ENCODE measurements at places on chromosomes 2 and 18. TPM values are rescaled to one million over a fixed set of nuclear protein-coding genes. Genes with fewer than 3 reads are reported as not detected.

Gene PAIP2B
- 4.1 TPM for polyA plus RNA-seq

DNA sequence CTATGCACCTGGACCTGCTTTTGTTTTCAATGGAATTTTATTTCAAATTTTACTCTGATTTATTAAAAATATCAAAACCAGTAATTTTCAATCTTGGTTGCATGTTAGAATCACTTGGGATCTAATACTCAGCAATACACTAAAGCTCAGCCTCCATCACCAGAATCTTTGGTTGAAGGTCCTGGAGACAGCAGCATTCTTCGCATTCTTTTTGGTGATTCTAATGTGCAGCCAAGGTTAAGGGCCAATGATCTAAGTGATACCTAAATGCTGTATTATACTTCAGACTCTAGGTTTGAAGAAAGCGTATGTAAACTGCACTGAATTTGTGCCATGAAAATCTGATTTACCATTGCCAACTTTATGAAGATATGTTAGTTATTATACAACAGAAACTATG, 493.1 kb downstream of the XIRP2 start:
- DNase-seq = no peak

- DNase-seq = no peak
Observed at GRCh38 chr2:170680172-170680941, 34.8 kb upstream of the SP5 start.

- no peak for DNase-seq
Observed at GRCh38 chr2:42874949-42875801, 82.8 kb upstream of the HAAO start.

Gene CRACDL
- 3.0 TPM for polyA plus RNA-seq

GRCh38 chr2:171512014-171512413, 10.3 kb upstream of the CYBRD1 start:
- DNase-seq = no peak

Gene EML6
- 6.0 TPM for polyA plus RNA-seq

Gene DPP10
- polyA plus RNA-seq = 17.3 TPM

GRCh38 chr2:15141211-15141610, 419.9 kb downstream of the NBAS start:
- DNase-seq = no peak

Gene TMX3
- 82.2 TPM for polyA plus RNA-seq

Gene LBX2
- polyA plus RNA-seq = 47.8 TPM

DNA sequence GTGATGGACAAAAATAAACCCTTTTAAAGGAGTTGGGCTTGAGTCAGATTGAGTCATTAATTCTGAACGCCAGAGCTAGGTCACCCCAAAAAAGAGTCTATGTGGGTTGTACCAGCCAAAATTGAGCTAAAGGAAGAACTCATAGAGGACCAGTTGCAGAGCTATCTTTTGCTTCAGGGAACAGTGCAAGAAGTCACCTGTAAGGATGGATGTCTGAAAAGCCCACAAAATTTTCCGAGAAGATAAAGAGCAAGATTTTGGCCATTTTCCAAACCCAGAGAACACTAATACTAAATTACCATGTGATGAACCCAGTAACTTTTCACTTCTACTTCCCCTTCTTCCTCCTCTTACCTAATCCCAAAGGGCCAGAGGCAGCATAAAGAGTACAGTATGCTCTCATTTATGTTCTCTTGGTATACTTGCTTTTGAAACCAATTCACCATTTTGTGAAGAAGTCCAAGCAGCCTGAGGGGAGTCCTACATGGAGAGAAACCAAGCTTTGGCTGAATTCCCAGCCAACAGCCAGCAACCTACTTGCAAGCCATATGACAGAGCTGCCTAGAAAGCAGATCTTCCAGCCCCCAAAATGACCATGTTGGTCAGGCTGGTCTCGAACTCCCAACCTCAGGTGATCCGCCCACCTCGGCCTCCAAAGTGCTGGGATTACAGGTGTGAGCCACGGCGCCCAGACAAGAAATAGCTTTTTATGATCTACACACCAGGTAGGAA, 551.7 kb downstream of the SATB2 start:
- DNase-seq = no peak

GRCh38 chr2:121520641-121520994, 10.1 kb upstream of the RNU4ATAC start:
- no peak for DNase-seq

DNA sequence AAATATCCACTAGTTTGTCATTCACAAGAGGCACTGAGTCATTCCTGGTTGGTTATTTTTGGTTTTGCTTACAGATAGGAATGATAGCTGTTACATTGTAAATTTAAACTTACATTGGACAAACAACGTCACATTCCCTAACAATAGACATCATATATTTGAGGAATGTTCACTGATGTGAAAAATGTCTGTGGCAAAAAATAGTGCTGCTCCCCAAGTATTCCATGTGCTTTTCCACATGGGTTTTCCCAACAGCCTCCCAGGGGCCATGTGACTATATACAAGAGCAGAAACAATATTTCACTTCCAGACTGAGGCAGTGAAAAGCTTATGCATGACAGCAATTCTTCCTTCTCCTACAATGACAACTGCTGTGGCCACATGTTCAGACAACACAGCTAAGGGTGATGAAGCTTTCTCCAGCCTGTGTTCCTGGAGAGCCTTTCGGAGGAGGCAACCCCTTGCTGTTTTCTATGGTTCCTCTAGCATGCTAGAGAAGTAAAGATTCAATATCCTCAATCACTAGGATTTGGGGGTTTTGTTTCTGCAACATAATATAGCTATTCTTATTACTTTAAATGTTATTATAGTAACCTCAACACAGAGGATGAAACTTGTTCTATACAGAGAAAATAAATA, 202.7 kb downstream of the PTH2R start:
- DNase-seq = no peak

DNA sequence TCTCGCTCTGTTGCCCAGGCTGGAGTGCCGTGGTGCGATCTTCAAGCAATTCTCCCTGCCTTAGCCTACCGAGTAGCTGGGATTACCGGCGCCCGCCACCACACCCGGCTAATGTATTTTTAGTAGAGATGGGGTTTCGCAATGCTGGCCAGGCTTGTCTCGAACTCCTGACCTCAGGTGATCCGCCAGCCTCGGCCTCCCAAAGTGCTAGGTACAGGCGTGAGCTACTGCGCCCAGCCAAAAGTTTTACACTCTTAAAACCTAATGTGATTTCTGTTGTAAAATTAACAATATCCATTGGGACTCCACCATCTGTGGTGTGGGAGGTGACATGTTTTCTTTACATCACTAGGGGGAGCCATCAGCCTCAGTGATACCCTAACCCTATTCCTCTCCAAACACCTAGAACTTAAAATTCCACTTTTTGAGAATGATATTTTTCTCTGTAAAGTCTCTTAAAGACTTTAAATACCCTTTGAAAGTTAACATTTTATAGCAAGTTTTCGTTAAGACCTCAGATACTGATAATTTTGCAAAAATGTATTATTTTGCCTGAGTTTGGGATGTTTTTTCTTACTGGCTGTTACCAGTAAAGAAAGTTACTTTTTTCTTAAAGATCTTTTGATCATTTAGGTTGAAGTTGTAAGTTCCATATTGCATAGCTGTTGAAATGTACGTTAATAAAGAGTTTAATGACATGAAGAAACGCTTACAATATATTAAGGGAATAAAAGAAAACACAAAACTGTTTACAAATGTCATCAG, 11.6 kb upstream of the EIF2AK2 start:
- no peak for DNase-seq

DNA sequence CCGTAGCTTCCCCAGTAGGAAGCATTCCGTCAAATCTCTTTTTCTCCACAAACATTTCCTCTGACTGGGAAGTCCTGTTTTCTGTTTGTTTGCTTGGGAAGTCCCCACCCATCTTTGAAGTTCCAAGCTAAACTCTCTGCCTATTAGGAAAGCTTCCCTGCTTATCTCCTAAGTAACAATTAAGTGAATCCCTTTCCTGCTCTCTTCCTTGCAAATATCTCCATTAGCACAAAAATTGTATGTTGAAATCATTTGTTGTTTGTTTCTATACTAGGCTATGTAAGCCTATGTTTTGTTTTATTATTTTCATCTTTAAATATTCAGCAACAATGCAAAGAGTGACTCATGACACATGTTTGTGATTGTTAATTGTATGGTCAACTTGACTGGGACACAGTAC, 812.6 kb upstream of the LRATD1 start:
- no peak for DNase-seq

DNA sequence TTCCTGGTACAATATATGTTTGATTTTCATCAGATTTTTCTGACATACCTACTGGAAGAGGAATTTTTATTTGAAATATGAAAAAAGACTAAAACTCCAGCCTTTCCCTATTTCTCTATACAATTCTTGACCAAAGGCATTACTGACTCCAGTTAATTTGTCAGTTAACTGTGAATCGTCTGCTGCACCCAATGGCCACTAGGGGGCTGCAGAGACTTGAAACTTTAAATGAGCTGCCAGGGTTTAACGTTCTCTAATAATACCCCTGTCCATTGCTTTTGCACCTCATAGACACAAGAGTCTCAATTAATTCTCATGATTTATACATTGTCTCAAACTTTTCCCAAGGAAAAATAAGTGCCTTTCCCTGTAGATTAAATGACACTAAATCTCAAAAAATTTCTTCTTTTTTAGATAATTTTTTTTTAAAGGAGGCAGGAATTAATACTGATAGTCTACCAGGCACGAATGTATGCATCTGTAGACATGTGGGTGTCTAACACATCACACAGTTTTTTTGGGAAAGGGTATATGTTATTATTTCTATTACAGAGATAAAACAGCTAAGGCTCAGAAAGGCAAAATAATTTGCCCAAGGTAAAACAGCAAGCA, 1.8 kb upstream of the ALK start:
- peak; percentile 21 for DNase-seq

DNA sequence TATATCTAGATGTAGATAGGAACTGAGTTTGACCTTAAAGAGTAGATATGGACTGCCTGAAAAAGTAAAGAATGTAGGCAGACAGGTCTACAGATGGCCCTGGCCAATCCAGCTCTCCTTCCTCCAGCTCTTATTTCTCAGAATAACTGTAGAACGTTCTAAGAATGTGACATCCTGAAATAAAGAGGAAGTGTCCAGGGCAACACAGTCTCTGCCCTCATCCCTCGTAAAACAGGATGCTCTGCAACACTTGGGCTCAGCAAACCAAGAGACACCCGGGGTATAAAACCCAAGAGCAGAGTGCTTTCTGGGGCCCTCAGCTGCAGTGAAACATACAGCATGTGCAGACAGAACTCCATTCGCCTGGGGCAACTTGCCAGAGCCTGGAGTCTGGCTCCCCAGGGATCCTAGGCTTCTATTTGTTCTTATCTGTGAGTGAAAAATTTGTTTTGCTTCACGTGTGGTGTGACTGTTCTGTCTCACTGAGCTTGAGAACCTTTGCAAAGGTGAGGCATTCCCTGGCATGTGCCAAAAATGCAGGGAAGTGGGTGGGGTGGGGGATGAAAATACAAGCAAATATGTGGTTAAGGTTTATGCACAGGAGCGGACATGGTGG, 401.0 kb downstream of the SETBP1 start:
- no peak for DNase-seq

DNA sequence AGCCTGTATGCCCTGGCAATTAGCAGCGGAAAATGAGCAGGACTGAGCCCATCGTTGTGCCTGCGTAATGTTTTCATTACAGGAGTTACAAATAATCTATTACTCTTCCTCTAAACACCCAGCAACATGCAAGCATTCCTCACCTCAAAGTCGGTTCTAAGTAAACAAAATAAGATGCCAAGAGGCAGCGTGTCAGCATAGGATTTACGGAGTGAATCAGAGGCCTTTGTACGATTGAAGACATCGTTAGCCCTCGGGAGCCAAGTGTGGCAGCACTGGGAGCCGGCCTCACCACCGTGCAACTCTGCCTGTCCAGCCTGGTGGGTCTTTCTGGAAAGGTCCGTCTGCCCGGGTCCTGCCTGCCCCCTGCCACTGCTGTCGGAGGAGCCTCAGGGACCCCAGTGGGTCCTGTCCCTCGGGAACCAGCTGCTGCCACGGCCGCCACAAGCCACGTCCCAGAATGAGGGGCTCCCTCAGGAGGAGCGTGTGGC, 80.1 kb upstream of the CTDP1 start:
- DNase-seq = no peak

- DNase-seq = peak; percentile 96
Observed at GRCh38 chr2:202635428-202636212, 851 bp downstream of the FAM117B start.

- DNase-seq = no peak
Observed at GRCh38 chr2:72003796-72004195, 143.9 kb downstream of the CYP26B1 start.

Gene TRIM43
- not detected for polyA plus RNA-seq

Gene SCG2
- polyA plus RNA-seq = 82.8 TPM

Gene RNU2-63P
- polyA plus RNA-seq = not detected

Gene MYO7B
- polyA plus RNA-seq = 254 TPM

DNA sequence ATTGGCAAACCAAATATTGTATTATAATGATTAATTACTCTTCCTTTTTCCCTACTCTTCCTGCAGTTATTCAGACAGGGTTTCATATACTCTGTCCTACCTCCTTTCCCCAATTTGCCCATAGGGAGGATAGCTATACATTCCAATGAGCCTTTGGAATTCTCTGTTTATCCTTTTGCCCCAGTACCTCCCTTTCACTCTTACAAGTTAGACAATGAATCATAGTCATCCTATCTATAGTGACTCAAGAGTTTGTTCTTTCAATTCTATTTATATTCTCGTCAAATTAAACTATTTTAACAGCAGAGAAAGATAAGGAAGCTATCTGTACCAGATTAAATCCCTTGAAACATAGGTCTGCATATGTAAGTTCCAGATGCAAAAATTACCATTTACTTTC, 437.5 kb downstream of the NR4A2 start:
- DNase-seq = no peak

DNA sequence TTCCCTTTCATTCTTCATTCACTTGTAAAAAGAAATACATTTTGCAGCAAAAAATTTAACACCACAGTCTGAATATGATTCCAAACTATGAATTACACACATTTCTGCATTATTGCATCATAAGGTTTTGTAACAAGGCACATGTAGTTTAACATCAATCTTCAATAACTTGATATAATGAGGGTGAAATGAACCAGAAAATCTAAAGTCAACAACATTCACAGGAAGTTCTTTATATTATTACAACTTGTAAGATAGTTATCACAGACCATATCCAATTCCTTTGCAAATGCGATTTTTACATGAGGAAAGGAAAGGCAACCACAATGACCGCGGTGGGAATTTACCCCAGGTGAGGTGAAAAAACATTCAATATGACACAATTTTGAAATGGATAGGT, 213.3 kb downstream of the NAPG start:
- DNase-seq = no peak

Gene ANKRD36
- 14.3 TPM for polyA plus RNA-seq

Gene SANBR
- polyA plus RNA-seq = 18.7 TPM

Gene AFF3
- 4.8 TPM for polyA plus RNA-seq

DNA sequence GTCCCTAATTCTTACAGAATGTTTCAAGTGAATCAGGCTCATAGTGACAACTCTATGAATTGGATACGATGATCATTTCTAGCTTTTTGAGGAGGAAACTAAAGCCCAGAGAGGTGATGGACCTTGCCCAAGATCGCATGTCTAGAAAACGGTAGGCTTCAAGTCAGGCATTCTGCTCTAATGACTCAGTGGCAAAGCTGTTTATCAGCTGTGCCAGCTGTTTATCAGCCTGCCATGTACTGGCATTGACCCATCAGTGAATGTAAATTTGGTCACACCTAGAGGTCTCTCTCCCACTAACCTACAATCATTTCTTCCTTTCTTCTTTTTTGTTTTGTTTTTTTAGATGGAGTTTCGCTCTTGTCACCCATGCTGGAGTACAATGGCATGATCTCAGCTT, 6.1 kb upstream of the DAW1 start:
- DNase-seq = no peak

Gene ZNF396
- 2.8 TPM for polyA plus RNA-seq
